Osteoblast (primary cell): ENCODE measurements at places on chromosomes 2 and 18. TPM values are rescaled to one million over a fixed set of nuclear protein-coding genes. Genes with fewer than 3 reads are reported as not detected.

Gene NMS
- not detected in 2 replicates for total RNA-seq

Gene GCC2
- 39.8 and 44.2 TPM in 2 replicates for total RNA-seq

Gene PCARE
- not detected in 2 replicates for total RNA-seq

Gene GPR35
- 1.1 and 1.5 TPM in 2 replicates for total RNA-seq

Gene PLCD4
- total RNA-seq, result 2.5 and 4.4 TPM in 2 replicates

Gene SYT4
- total RNA-seq, result not detected in 2 replicates

Gene PLA2R1
- total RNA-seq, result 19.2 and 19.9 TPM in 2 replicates

Gene IL36A
- not detected in 2 replicates for total RNA-seq

Gene UCN
- 0.36 and 1.2 TPM in 2 replicates for total RNA-seq

Gene ZCCHC2
- total RNA-seq, result 7.4 and 10.1 TPM in 2 replicates

Gene TEX261
- 30.0 and 36.8 TPM in 2 replicates for total RNA-seq
